H54 (cell line): ENCODE measurements at places on chromosomes 7 and 10.

DNA sequence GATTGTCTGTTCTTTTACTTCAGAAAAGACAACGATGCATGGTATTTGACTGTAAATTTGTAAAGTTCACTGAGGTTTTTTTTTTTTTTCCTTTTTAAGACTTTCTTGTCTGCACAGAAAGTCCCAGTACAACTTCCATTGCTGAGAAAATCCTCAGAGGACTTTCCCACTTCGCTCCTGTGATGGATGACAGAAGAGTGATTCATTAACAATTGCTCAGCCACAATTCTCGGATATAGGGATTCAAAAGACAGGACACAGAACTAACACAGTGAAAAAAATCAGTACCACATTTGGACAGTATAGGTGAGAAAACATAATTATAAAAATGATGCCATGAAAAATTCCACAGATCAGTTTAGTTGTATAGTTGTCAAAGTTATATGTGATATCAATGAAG is 48.0 kb downstream of the SEC23IP start:
- DNase-seq, result no peak

GRCh38 chr10:72887043-72887442 is 6.5 kb upstream of the OIT3 start:
- DNase-seq, result no peak

- no peak for DNase-seq
Measured at GRCh38 chr7:133672866-133673265, 420.0 kb downstream of the EXOC4 start.

GRCh38 chr7:87330942-87331341 is 14.5 kb upstream of the CROT start:
- no peak for DNase-seq

GRCh38 chr7:151936207-151936606 is 20.0 kb upstream of the GALNTL5 start:
- DNase-seq, result no peak

DNA sequence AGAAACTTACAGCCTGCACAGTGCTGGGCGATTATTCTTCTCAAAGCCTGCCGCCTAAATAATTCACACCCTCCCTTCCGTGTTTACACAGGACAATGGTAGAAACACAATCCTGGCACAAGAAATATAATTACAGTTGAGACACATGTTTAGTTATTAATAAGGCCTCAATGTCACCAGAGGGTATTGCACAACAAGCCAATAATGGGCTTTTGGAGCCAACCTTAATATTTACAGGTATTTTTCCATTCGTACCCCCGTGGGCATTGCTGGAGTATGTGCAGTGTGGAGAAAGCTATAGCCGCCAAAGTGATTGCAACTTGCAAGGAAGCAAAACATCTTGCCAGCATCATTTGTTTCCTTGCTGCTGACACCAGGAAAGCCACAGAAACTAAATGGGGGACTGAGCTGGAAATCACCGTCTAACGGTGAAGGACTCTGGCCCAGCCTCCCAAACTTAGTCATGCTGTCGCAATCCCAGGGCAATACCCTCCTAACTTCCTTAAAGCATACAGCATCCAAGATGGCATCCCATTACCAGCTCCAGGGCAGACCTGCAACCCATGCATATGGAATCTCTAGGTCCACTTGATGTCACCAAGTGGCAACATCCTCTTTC is 8.6 kb downstream of the CALN1 start:
- no peak for DNase-seq

GRCh38 chr7:44144426-44144967 is 3.4 kb upstream of the MYL7 start:
- no peak for DNase-seq

DNA sequence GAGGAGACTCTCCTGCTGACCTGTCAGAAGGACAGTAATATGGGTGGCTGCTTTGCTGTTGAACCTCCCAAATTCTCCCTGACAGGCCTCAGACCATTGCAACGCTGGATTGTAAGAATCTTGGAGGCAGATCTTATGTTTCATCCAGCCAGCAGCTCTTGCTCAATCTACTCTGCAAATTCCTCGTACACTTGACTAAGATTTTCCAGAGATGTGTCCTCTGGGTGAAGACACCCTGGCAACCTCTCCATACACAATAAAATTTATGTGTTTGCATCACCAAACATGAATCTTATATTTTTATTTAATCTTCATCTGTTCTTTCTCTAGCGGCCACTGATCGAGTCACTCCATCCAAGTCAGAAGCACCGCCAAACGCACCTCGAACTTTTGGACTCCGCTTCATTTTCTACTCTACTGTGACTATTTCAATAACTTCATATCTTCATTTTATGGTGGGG is 623.1 kb downstream of the ACTR3B start:
- DNase-seq, result no peak

- no peak for DNase-seq
Measured at GRCh38 chr10:6678956-6679355, 98.9 kb upstream of the PRKCQ start.

GRCh38 chr7:143003393-143004051 is 23.4 kb downstream of the OR9A2 start:
- peak; percentile 24 for DNase-seq

- no peak for DNase-seq
Measured at GRCh38 chr7:135970682-135971365, 6.3 kb downstream of the MTPN start.
